ENCODE measurements at places on chromosomes 1 and 21.

DNA sequence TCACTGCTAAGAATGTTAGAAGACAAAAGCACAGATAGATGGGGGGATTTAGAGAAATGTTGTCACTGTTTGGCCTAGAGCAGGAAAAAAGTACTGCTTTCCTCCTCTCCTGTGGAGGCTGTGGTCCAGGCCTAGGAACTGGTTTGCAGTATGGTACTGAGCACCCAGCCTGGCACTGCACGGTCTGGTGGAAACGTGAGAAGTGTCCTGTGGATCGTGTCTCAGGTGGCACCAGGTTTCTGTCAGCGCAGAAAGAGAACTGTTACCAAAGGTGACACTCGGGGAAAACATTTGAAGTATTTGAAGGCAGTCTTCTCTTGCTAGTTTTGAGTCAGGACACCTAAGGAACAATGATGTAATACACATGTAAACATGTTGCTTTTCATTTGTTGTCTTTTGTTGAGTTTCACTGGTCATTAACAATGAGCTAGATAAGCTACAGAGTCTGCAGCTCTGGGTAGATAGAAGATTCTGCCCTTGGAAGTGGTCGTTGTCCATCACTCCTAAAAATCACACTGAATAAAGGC lies 63.0 kb downstream of the B3GALNT2 start:
- DNase-seq: no peak

GRCh38 chr1:60448850-60449249 lies 375.3 kb upstream of the C1orf87 start:
- no peak for DNase-seq

DNA sequence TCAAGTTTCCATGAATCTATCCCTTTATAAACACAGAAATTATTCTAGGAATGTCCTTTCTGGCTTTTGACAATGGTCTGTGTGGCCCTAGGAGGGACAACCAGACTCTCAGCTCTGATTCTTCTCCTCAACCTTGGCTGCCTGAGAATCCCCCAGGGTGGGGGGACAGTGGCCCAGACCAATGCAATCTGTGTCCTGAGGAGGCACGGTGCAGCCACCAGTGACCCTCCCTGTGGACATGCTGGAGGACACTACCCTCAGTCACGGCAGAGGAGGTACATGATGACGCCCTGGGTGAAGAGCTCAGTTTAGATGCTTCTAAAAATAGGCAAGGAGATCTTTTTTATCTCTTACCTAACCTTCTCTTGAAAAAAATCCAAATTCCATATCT lies 91.7 kb downstream of the PGBD5 start:
- no peak for DNase-seq

DNA sequence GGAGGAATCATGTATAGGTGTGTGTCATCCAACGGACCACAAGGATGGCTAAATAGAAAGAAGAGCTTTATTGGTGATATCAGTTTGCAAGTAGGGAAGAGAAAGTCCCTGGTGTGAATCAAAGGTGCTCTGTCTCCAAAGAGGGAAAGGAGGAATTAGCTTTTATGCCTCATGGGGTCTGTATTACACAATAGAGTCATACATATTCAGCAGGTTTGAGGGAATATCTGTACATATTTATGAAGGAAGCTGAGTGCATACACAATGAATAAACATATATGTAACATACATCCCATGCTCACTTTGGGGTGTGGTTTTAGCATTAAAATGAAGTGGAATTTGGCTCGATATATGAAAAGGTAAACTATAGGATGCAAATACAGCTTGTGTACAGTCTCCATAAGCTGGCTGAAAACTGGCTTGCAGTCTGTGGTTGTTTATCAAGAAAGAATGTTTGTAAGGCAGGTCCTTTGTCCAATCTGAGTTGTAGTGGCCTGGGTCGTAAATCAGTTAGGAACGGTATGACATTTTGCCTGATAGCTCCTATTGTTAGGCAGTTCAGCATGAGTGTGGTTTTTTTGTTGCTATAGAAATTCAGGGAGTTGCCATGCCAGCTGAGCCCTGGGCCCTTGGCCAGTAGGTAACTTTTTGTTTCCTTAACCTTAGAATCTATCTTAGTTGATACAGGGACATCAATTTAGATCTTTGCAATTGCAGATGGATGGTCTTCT lies 198.0 kb upstream of the ZP4 start:
- DNase-seq: no peak

GRCh38 chr1:30852026-30852425 lies 56.5 kb downstream of the SDC3 start:
- no peak for DNase-seq

DNA sequence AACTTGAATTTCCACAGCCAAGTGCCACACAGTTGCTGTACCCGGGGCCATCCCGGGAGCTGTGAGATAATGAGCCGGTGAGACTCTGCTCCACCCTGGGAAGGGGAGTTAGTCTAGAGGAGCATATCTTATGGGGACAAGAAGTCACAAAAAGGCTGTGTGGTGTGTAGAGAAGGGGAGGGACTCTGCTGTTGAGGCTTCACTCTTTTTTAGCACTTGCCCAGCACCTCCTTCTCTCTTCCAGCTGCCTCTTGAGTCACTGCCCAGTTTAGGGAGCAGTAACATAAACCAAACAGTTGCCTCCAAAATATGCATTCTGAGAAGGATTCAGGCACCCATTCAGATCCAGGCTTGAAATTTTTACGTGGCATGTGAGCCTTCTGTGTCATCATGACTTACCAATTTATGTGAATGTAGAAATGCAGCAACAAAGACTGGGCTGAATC lies 744 bp upstream of the WDR26 start:
- peak; percentile 57 for DNase-seq

GRCh38 chr1:237040823-237041222 lies 1.2 kb upstream of the RYR2 start:
- no peak for DNase-seq

DNA sequence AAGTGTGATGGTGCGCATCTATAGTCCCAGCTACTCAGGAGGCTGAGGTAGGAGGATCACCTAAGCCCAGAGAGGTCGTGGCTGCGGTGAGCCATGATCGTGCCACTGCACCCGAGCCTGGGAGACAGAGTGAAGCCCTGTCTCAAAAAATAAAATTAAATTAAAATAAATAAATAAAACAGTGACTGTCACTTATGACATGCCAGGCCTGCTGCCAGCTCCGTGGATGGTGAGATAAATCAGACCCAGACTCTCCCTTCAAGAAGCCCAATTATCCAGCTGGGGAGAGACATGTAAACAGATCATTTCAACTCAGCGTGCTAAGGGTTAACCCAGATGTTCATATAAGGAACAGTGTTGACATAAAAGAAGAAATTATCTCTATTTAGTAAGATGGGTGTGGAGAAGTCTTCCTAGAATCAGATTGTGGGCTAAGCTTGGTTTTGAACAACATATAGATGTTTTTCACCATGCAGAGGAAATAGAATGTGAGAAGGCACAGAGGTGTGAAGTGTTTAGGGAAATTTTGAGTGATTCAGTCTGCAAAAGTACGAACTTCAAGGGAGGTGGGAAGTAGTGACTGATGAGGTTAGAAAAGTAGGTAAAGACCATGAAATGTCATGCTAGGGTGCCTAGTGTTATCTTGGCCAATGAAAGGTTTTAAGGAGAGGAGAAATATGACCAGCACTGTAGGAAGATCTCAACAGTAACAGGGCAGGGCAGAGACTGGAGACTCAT lies 18.3 kb downstream of the YARS1 start:
- DNase-seq: no peak

DNA sequence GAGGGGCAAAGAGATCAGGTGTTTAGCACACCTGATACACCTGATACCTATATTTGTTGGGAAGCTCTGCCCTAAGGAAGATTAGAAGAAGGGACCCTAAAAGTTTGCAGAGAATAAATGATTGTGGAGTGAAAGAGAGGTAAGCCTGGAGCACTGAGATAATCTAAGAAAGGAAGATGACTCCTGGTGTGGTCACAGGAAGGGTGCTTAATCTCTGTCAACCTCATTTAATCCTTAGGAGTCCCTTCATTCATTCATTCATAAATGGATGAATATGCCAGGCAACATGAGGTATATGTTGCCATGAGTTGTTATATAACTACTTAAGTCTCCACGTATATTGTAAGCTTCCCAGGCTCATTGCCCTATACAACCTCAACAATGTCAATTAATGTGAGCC lies 16.2 kb upstream of the MNDA start:
- no peak for DNase-seq

GRCh38 chr1:5833911-5834310 lies 158.3 kb downstream of the NPHP4 start:
- no peak for DNase-seq
